T1000 (cell line): ENCODE measurements at places on chromosomes 3 and 15.

- no peak for DNase-seq
Measured at GRCh38 chr3:145133281-145133680, 1027.7 kb downstream of the PLOD2 start.

DNA sequence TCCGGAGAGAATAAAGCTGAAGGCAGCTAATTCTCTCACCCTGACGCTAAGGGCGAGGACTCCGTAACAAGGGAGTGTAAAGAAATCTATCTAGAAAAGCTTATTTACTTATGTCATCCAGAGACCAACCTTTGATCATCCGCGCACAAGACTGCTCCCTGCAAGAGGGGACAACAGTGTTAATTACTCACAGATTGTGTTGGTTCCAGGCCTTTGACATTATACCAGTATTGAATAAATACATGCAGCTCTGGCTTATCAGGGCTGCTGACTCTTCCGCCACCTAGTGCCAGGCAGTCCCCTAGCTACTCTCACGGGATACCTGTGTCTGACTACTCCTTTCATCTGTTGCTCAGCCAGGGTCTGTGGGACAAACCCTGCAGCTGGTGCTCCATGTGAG, 211.7 kb downstream of the DTWD1 start:
- no peak for DNase-seq

DNA sequence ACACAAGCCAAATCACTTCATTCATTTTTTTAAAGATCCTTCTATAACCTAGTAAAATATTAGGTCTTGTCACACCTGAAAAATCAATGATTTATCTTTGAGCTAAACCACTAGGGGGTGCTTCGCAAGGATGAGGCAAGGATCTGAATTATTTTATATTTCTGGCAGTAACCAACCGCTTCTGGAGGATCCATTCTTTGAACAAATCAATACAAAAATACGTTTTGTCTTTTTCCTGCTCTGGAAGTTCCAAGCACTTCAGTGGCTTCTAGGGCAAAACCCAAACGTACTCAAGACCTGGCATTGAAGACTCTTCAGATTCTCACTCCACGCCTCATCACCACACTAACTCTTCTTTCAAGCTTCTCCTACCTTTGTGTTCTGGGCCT, 486 bp downstream of the LSG1 start:
- no peak for DNase-seq

- no peak for DNase-seq
Measured at GRCh38 chr3:140004271-140004670, 69.3 kb downstream of the CLSTN2 start.

DNA sequence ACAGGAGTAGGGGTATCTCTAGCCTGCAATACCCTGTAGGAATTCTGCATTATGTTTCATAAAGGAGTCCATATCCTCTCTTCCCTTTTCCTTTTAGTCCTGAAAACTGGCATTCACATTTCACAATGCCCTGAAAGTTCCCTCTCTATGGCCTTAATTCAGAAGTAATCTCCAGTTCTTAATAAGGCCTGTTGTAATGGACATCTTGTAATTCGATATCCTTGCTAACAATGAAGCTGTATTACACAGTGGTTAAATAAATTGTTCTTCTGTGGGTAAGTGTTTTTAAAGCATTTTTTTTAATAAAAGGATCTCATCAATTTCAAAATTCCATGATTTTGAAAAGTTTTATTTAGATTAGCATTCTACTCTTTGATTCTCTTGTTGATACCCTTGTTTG, 34.3 kb upstream of the NEO1 start:
- no peak for DNase-seq

DNA sequence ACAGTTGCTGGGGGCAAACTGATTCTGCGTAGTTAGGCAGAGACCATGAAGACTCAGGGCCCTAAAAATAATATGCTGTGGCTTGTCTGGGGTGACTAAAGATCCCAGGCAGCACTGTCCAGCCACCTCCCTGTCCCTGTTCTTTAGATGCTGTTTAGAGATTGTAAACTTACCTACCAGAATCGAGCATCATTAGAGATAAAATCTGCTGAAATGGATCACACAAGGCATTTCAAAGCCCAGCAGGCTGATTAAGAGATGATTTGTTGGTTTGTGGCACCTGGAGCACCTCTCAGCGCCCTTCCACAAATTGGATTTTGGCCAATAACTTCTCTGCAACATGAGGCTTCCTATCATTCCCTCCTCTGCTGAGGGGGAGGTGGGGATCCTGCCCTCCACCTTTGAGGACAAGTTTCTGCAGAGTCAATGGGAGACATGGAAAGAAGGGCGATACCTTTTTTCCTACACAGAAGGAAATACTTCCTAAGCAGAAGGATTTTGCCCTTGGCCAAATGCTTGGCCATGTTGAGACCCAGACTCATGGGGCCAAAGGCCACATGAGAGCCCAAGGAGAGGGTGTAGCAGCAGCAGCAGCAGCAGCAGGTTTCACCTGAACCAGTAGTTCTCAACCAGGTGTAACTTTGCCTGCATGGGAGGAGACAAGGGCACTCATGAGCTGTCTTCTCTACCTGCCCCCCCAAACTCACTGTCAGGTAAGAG, 37.5 kb downstream of the SEMA5B start:
- no peak for DNase-seq

DNA sequence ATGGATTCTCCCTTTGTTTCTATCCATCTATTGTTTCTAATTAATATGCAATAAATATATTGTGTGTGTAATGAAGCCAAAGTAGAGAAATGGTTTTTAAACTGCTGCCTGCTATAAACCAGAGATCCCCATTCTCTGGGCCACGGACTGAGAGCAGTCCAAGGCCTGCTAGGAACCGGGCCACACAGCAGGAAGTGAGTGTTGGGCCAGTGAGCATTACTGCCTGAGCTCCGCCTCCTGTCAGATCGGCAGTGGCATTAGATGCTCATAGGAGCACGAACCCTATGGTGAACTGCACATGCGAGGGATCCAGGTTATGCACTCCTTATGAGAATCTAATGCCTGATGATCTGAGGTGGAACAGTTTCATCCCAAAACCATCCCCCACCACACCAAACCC, 85.2 kb upstream of the POMGNT2 start:
- peak; percentile 31 for DNase-seq
